ENCODE measurements at places on chromosomes 12 and 14. TPM values are rescaled to one million over a fixed set of nuclear protein-coding genes. Genes with fewer than 3 reads are reported as not detected.
A peak's percentile ranks its signal among the peaks of the same experiment; 100 is the strongest.

DNA sequence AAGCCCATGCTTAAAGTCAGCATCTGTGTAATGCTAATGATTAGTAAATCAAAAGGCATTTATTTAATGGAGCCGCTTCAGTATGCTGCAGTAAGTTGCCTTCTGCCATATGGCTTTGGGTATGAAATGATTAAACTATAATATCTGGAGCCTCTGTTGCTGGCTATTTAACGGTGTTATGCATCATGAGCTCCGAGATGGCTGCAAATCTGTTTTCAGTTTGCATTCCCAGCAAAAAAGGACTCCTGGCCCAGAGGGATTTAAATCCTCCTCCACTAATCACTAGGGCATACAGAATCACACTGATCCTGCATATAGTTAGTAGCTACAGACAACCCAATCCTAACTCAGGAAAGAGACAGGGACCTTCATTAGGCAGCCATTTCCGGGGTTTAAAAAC is 171.5 kb upstream of the EEA1 start:
- H3K4me1 ChIP-seq, result no peaks in the 10 kb centered on the region
- H3K4me3 ChIP-seq, result no peak overlapping the region
- H3K36me3 ChIP-seq, result no peaks in the 10 kb centered on the region
- no peak overlapping the region for H3K27ac ChIP-seq
- no peak for DNase-seq
- no peaks in the 10 kb centered on the region for H3K27me3 ChIP-seq

DNA sequence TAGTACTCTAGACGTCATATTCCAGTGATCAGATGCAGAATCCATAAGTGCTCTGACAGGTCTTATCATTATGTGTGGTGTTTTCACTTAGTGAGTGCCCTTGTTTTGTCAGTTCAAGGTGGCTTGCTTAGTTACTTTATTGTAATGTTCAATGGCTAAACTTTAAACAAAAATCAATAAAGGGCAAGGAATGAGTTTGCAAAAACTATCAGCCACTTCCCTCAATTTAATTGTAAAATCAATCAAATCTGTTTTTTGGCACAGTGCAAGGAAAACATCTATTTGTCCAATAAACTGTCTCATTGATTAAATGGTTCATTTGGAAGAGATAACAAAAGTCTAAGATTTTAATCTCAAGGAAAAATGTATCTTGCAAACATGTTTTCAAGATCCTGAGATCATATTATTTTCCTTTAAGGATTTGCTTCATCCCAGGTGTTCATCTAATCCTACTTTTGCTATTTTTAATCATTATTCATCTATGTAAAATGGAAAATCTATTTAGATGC is 59.6 kb upstream of the EEA1 start:
- no peaks in the 10 kb centered on the region for H3K4me1 ChIP-seq
- no peak for DNase-seq
- H3K27me3 ChIP-seq, result no peaks in the 10 kb centered on the region
- H3K4me3 ChIP-seq, result no peak overlapping the region
- no peak overlapping the region for H3K27ac ChIP-seq

- peaks cover 12% of the 10 kb centered on the region for H3K4me1 ChIP-seq
- no peaks in the 10 kb centered on the region for H3K27me3 ChIP-seq
- DNase-seq, result no peak
- no peak overlapping the region for H3K27ac ChIP-seq
Observed at GRCh38 chr14:99560403-99560802, 43.6 kb downstream of the CCDC85C start.

GRCh38 chr14:65604936-65605335 is 192.4 kb downstream of the FUT8 start:
- H3K36me3 ChIP-seq, result no peaks in the 10 kb centered on the region
- no peaks in the 10 kb centered on the region for H3K4me1 ChIP-seq
- DNase-seq, result no peak
- no peak overlapping the region for H3K4me3 ChIP-seq
- H3K27me3 ChIP-seq, result no peaks in the 10 kb centered on the region

DNA sequence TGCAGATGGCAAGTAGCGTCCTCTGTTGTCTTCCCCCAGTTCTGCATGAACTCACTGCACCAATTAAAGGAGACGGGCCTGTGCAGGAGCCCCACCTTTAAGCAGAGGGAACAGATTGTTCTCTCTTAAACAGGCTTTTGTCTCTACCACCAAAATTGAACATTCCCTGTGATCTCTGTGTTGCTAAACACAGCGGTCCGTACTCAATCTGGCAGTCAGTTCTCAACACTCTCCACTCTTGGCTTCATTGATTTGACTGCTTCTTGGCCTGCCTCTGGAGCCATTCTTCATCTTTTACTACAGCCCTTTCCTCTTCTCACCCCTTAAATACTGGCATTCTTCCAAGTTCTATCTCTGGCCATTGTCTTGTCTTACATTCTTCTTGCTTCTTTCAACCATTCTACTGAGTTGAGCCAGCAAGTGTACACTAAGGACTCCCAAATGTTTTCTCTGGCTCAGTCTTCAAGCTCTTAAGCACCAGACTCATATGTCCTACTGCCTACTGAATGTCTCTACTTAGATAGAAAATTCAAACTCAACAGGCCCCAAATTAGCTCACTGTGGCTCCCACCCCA is 8.0 kb upstream of the NT5DC3 start:
- DNase-seq, result no peak
- H3K27ac ChIP-seq, result no peak overlapping the region
- peaks cover 14% of the 10 kb centered on the region for H3K4me1 ChIP-seq
- no peaks in the 10 kb centered on the region for H3K27me3 ChIP-seq
- no peak overlapping the region for H3K4me3 ChIP-seq

DNA sequence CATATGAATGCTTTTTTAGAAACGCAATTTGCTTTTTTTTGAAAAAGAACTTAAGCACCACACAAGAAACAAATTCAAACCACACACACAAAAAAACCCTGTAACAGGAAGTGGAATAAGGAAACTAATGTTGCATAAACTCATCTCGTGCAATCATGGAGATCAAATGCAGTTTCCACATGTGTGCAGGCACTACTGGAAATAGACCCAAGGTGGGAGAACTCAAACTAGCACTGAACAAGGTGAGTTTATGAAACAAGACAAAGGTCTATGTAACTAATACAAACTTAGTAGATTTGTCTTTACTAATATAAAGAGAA is 17.5 kb downstream of the NIN start:
- no peaks in the 10 kb centered on the region for H3K36me3 ChIP-seq
- no peak overlapping the region for H3K4me3 ChIP-seq
- H3K4me1 ChIP-seq, result peaks cover 4% of the 10 kb centered on the region
- no peaks in the 10 kb centered on the region for H3K27me3 ChIP-seq

- no peak overlapping the region for H3K4me3 ChIP-seq
- H3K4me1 ChIP-seq, result peaks cover 33% of the 10 kb centered on the region
- H3K27ac ChIP-seq, result peak overlapping the region; percentile 22
- H3K36me3 ChIP-seq, result 0 out of 2 replicates have a peak, but pooled peaks cover under 1% of the 10 kb centered on the region
Observed at GRCh38 chr12:64088431-64089349, 133.4 kb downstream of the KICS2 start.

Gene LRP1-AS
- total RNA-seq, result 1.1 TPM

Gene CFAP54
- not detected for total RNA-seq

Gene TEX52
- total RNA-seq, result not detected

Gene DUSP6
- 97.3 TPM for total RNA-seq
